ENCODE measurements at places on chromosomes 16 and 17.

DNA sequence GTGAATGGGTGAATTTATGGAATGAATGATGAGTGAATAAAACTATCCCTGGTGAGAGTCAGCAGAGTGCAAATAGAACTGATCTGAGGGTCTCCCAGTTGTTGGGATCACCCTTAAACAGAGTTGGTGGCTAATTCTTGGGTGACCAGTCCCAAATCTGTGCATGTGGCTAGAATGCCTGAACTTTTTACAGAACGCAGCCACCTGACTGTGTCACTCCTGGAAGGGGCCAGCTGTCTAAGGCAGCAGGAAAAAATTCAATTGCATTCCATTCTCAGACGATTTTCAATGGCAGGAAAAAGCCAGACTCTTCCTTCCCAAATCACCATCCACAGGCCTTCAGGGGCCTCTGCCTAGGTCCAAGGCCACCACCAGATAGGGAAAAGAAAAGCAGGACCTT is 43.5 kb downstream of the BEAN1 start:
- DNase-seq = peak; percentile 5

- DNase-seq = no peak
These were observed 39.7 kb upstream of the CRISPLD2 start for GRCh38 chr16:84780063-84780462.

DNA sequence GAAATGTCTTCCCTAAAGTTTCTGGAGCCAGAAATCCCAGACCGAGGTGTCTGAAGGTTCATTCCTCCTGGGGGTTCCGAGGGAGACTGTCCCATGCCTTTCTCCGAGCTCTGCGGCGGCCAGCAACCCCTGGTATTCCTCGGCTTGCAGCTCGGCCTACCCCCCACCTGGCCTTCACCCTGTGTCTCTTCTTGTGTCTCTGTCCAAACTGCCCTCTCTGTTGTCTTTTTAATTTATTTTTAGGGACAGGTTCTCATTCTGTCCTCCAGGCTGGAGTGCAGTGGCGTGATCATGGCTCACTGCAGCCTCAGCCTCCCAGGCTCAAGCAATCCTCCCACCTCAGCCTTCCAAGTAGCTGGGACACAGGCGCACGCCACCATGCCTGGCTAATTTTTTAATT is 211.7 kb downstream of the SEC14L1 start:
- peak; percentile 26 for DNase-seq

DNA sequence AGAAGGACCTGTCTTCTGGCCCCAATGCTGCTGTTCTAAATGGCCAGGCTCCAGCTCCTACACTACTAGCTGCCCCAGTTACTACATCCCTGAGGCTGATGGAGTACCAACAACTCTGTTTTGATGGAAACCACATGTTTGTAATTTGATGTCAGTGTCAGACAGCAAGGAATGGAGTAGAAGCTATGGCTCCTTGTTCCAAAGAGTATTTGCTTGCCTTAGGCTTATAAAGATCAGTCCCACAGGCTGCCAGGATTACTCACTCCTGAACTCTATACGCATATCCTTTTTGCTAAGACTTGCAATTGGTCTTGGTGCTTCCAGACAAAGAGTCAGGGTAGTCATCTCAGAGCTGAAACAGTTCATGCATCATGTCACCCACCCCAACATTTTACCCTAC is 139.6 kb downstream of the HS3ST3A1 start:
- no peak for DNase-seq

DNA sequence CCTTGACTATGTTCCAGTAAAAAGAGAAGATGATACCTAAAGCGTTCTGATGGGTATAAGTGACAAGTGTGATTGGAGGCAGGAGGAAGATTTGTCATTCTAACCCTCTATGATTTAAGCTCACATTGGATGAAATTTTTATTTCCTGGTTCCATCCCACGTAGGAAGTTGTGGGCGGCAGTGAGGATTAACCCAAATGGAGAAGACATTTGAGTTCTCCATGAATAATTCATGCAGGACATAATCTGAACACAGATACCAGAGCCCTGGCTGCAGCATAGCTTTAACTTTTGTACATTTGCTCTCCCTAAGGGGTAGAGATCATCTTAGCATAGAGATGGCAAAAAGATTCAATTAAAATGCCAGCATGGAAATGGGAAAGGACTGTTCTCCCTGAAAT is 146.3 kb downstream of the SLC39A11 start:
- no peak for DNase-seq

GRCh38 chr17:32699247-32699646 is 177.7 kb downstream of the MYO1D start:
- DNase-seq = no peak

GRCh38 chr16:55392701-55393100 is 68.7 kb downstream of the IRX6 start:
- no peak for DNase-seq
